Umbilical cord (tissue), 2 donors: ENCODE measurements at places on chromosomes 7 and 10.
A peak's percentile ranks its signal among the peaks of the same experiment; 100 is the strongest.

DNA sequence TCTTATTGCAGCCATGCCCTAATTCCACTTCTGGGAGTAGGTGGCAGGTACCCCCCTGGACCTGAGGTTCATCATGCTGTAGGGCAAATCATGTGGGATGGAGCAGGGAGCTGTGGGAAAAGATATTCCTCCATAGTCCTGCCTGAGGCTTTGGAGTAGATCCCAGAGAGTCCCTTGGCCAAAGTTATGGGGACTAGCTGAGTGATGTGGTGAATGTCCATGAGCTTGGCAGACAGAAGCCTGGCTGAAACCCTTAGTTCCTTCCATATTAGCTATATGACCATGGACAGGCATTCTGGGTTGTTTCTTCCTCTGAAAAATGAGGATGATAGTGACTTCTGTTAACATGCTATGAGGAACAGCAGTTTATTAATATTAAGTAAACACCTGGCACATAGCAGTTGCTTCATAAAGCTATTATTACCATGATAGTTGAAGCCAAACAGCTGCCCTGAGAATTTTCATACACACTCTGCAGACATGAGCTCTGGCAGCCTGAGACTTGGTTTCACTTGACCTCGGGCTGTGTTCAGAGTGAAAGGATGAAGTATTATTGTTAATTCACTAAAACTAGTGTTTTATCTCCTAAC is 15.0 kb upstream of the IMPDH1 start:
- DNase-seq, result no peak

DNA sequence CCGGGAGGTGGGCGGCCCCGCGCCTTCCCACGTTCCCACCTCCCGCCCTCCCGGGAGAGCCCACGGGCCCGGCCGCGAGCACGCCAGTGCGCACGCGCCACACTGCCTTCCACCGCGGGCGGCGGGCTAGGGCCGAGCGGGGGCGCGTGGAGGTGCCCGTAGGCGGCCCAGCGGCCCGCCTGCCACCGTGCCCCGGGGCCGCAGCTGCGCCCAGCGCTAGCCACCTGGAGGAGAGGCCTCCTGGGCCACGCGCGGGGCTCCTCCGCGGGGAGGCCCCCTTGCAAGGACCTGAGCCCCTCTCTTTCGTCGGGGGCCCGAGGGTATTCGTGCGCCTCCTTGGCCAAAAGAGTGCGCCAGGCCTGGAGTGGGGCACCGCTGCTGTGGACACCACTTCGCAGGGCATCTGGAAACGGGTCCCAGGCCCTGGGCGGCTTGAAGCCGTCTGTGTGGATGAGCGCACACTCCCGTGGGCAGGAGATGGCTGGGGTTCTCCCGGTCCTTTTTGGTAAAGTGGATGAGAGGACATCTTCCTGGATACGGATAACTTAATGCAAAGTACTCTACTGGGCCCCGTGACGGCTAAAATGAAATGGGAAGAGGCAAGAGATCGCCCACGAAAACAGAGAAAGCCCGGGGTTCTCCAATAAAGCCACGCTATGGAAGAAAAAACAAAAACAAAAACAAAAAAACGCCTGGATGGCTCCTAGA is 9.0 kb upstream of the EBF3 start:
- no peak for DNase-seq

- no peak for DNase-seq
Measured at GRCh38 chr7:121485467-121486243, 89.5 kb upstream of the FAM3C start.

DNA sequence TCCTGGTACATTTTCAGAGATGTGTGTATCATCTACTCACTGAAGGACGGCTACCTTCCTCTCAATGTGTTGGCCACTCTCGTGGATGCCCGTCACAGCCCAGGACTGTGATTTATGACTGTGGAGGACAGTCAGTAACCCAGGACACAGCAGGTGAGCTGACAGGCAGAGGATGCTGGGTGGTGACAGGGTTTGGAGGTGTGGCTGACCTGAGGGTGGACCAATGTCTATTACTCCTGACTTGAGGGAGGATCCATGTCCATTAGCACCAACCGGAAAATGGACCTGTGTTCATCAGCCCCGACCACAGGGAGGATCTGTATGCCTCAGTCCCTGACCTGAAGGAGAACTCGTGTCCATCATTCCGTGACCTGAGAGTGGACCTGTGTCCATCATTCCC is 96.1 kb downstream of the ADCY1 start:
- DNase-seq, result no peak

- peak; percentile 44 for DNase-seq
Measured at GRCh38 chr10:74502963-74503608, 323.3 kb upstream of the KAT6B start.

- no peak for DNase-seq
Measured at GRCh38 chr7:151769188-151769821, 107.6 kb downstream of the PRKAG2 start.

DNA sequence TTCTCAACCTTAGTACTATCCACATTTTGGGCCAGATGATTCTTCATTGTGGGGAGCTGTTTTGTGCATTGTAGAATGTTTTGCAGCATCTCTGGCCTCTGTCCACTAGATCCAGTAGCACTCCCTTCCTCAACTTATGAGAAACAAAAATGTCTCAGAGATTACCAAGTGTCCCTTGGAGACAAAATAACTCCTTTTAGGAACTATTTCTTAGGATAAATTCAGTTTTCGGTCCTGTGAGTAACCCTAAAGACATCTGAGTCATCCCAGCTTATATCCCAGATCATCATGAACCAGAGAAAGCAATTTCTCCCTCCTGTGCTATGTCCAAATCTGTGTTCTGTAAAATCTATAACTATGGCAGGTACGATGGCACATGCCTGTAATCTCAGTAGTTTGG is 266.6 kb upstream of the PHYHIPL start:
- no peak for DNase-seq

GRCh38 chr7:36670585-36671431 is 53.5 kb downstream of the AOAH start:
- DNase-seq, result peak; percentile 44

DNA sequence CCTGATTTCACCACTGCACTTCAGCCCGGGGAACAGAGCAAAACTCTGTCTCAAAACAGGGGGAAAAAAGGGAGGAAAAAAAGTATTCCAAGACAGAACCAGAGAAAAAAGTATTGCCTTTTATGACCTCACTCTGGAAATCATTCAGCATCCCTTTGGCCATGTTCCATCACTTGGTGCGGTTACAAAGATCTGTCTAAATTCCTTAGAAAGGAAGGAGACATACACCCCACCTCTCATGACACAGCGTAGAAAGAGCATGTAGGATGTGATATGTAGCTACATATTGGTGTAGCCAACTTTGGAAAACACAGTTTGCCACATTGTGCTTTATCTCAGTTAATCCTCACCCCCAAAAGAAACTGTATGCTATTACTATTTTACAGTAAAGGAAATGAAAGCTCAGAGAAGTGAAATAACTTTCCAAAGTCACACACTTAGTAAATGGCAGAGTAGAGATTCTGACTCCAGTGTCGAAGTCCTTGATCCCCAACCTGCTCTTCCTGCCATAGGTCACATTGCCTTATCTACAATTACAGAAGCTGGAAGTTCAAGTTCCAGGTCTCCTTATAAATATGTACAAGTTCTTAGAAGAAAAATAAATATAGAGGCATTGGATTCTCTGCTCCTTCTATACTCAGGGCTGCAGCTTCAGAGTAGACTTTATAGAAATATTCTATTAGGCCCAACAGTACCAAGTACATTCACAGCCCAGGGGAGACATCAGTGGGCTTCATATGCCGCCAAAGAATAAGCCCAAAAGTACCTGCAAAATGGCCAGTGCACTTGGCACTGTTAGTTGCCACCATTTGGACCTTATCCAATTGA is 91.6 kb upstream of the KMT2E start:
- peak; percentile 66 for DNase-seq

DNA sequence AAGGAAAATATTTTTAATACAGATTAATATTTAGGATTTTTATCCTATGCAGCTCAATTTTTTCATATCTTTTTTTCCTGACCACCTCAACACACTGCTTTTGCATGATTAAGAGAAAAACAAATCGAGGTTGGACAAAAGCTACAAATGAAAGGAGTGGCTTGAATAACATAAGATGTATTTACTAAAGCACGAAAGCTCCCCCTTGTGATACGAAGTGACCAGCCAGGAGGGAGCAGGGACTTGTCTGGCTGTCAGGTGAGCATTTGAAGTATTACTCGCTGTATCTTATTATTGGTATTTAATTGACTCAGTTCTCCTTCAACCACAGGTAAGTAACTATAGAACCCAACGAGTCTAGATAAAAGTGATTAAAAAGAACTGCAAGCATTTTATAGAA is 265.2 kb upstream of the PHF14 start:
- DNase-seq, result peak; percentile 23

- no peak for DNase-seq
Measured at GRCh38 chr7:28704706-28705105, 253.4 kb downstream of the TRIL start.

DNA sequence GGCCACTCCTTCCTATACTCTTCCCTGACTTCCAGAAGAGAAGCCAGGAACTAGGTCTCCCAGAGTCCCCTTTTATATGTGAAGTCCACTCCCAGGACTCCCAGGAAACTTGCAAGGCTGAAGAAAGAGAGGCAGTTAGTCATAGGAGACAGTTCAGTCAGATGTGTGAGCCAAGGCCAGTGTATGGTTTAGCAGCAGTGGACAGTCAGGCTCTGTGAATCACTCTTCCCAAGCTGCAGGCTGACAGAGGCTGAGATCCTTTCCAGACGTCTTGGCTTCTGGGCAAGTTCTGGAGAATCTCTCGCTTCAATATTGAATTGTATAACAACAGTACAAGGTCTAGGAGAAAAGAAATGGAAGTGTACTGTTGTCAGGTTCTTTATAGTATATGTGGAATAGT is 26.9 kb downstream of the BLVRA start:
- peak; percentile 97 for DNase-seq

GRCh38 chr7:134457210-134457609 is 1.7 kb downstream of the AKR1B1 start:
- DNase-seq, result no peak

DNA sequence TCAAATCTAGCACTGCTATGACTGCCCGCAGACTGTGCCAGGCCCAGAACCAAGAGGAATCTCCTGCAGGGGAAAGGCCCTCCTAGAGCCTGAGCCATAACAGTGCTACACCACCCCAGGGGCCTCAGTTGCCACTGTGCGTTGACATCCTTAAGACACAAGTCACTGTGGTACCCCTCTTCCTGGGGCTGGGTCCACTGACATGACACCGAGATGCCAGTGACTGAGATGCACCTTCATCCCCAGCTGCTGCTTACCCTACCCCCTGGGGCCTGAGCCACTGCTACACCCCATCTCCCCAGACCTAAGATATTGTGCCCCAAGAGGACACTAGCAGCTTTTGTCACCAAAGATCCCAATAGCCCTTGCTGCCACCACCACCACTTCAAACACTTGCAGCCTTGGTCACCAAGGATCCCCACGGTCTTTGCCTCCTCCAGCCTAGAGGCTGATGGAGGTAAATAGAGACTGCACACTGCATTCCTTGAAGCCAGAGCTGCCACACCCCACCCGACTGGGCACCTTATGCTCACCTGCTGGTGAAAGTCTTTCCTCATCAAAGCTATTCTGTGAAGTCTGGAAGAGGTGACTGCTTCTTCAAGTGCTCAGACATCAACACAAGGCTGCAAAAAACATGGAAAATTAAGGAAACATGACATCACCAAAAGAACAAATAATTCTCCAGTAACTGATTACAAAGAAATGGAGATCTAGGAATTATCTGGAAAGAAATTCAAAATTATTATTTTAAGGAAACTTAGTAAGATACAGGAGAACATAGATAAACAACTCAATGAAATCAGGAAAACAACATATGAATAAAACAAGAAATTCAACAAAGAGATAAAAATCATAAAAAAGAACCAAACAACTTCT is 40.4 kb upstream of the SHH start:
- no peak for DNase-seq

- DNase-seq, result no peak
Measured at GRCh38 chr7:13852281-13852968, 137.0 kb downstream of the ETV1 start.

GRCh38 chr7:97179454-97180104 is 62.1 kb downstream of the SDHAF3 start:
- DNase-seq, result peak; percentile 70

- no peak for DNase-seq
Measured at GRCh38 chr10:6504296-6504695, 75.8 kb downstream of the PRKCQ start.

GRCh38 chr10:22684699-22685098 is 29.7 kb downstream of the PIP4K2A start:
- DNase-seq, result no peak

DNA sequence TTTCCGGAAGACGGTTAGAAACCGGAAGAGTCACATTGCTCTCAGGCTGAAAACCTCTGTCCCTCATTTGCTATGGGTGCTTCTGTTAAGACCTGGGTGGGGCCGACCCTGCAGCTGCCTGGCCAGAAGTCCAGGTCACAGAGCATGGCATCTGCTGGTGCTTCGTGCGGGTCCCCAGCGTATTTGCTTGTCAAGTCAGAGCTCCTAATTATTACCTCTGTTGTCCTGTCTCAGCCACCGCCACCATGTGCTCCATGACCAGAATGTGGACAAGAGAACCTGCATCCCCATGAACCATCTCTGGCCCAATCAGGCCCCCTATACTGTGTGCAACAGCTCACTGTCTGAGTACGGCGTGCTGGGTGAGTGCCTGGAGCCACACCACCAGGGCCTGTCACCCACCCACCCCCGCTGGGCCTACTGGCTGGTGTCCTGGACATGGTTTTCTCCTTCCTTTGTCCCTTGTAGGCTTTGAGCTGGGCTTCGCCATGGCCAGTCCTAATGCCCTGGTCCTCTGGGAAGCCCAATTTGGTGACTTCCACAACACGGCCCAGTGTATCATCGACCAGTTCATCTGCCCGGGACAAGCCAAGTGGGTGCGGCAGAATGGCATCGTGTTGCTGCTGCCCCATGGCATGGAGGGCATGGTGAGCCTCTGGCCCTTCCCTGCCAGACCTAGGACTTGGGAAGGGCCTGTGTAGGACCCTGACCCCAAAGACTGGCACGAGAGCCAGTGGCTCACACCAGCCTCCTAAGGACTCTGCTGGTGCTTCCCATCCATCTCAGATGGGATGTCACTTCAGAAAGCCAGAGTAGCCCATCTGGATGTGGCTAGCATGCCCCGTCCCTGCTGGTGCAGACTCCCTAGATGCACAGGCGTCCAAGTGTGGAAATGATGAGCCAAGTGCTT is 51.3 kb upstream of the ZMIZ2 start:
- no peak for DNase-seq

- DNase-seq, result no peak
Measured at GRCh38 chr10:2130705-2131305, 393.5 kb upstream of the ADARB2 start.

- peak; percentile 5 for DNase-seq
Measured at GRCh38 chr7:70704831-70705346, 427.1 kb upstream of the GALNT17 start.
